Transverse colon (tissue), 4 donors: ENCODE measurements at places on chromosomes 4 and X.

DNA sequence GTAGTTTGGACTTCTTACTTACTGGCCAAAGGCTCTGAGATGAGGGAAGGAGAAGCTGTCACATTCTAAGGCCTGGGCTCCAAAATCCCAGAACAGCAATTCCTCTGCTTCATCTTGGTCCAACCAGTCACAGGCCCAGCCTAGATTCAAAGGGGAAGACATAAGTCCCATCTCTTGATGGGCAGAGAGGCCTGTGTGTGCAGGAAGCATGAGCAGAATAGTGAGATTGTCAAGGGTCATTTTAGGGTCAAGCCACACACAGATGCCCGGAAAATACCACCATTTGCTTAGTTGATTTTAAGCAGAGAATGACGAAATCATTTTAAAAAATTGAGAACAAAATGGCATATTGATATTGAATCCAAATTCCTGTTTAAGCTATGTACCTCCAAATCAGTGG, 580.9 kb upstream of the ZFP42 start:
- H3K36me3 ChIP-seq = no peaks in the 10 kb centered on the region
- H3K27ac ChIP-seq = no peak overlapping the region
- H3K27me3 ChIP-seq = no peaks in the 10 kb centered on the region

- no peak for DNase-seq
- H3K27me3 ChIP-seq = no peaks in the 10 kb centered on the region
- no peak overlapping the region for H3K27ac ChIP-seq
- H3K4me3 ChIP-seq = no peak overlapping the region
- H3K36me3 ChIP-seq = no peaks in the 10 kb centered on the region
Observed at GRCh38 chr4:149912000-149912399, 96.4 kb upstream of the IQCM start.

DNA sequence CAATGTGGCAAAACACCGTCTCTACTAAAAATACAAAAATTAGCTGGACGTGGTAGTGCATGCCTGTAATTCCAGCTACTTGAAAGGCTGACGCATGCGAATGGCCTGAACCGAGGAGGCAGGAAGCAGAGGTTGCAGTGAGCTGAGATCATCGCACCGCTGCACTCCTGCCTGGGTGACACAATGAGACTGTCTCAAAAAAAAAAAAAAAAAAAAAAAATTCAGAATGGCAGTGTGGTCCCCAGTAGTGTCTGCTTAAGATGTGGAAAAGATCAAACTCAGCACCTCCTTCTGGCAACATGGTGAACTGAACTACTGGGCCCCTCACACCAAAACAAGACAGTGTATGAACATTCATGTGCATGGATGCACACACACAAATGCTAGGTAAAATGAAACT, 32.2 kb downstream of the SMS start:
- no peaks in the 10 kb centered on the region for H3K36me3 ChIP-seq
- H3K27me3 ChIP-seq = no peaks in the 10 kb centered on the region
- DNase-seq = no peak

GRCh38 chr4:2643555-2643954, 107.1 kb downstream of the FAM193A start:
- no peak for DNase-seq
- H3K27me3 ChIP-seq = no peaks in the 10 kb centered on the region
- no peak overlapping the region for H3K27ac ChIP-seq

- no peak overlapping the region for H3K4me3 ChIP-seq
- H3K4me1 ChIP-seq = peaks cover 29% of the 10 kb centered on the region
- H3K27me3 ChIP-seq = no peaks in the 10 kb centered on the region
- no peak overlapping the region for H3K27ac ChIP-seq
- DNase-seq = no peak
- no peaks in the 10 kb centered on the region for H3K36me3 ChIP-seq
Observed at GRCh38 chr4:75018811-75019479, 86.0 kb downstream of the PARM1 start.

- H3K27me3 ChIP-seq = no peaks in the 10 kb centered on the region
- H3K27ac ChIP-seq = no peak overlapping the region
- no peaks in the 10 kb centered on the region for H3K36me3 ChIP-seq
- DNase-seq = no peak
- H3K4me1 ChIP-seq = no peaks in the 10 kb centered on the region
Observed at GRCh38 chr4:177546745-177547144, 104.5 kb upstream of the AGA start.

GRCh38 chrX:70174754-70175153, 2.5 kb upstream of the DGAT2L6 start:
- no peaks in the 10 kb centered on the region for H3K36me3 ChIP-seq
- H3K27ac ChIP-seq = no peak overlapping the region
- no peak overlapping the region for H3K4me3 ChIP-seq
- no peaks in the 10 kb centered on the region for H3K4me1 ChIP-seq
- no peak for DNase-seq
- H3K27me3 ChIP-seq = no peaks in the 10 kb centered on the region

DNA sequence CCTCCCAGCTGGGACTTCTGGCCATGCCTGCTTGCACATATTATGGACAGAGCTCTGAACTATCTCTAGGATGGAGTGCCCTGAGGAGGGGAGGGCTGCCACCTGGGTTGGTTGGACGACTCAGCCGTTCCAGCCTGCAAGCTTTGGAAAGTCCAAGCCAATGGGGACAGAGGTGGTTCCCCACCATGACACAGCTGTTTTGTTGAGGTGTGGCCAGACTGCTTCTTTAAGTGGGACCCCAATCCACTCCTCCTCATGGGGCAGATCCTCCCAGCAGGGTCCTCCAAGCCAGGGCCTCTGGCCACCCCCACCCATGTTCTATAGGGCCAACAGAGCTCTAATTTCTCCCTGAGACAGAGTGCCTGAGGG, 22.7 kb downstream of the F8A3 start:
- H3K36me3 ChIP-seq = no peaks in the 10 kb centered on the region
- no peak for DNase-seq
- H3K4me3 ChIP-seq = no peak overlapping the region
- no peaks in the 10 kb centered on the region for H3K27me3 ChIP-seq

DNA sequence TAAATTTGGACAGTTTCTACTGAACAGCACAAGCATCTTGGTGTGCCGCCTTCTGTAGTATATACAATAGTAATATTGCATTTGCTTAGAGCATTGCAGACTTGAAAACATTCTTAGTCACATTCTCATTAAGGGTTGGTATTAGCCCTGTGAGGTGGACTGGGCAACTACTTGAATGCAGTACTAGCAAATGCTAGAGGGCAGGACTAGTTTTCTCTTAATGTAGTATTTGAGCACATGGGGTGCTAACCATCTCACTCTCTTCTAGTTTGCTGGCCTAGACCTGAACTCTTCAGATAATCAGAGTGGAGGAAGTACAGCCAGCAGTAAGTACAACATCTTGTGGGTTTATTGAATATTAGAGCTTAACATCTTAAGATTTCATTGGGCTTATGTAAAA, 3.2 kb downstream of the DDX3X start:
- peaks cover 4% of the 10 kb centered on the region for H3K36me3 ChIP-seq
- peak overlapping the region; percentile 26 for H3K27ac ChIP-seq
- H3K4me3 ChIP-seq = no peak overlapping the region

GRCh38 chr4:47500776-47501175, 15.7 kb downstream of the ATP10D start:
- H3K27ac ChIP-seq = no peak overlapping the region
- no peak overlapping the region for H3K4me3 ChIP-seq
- DNase-seq = no peak
- H3K36me3 ChIP-seq = no peaks in the 10 kb centered on the region

- H3K36me3 ChIP-seq = no peaks in the 10 kb centered on the region
- H3K27ac ChIP-seq = no peak overlapping the region
- H3K27me3 ChIP-seq = no peaks in the 10 kb centered on the region
- H3K4me1 ChIP-seq = no peaks in the 10 kb centered on the region
Observed at GRCh38 chrX:44651358-44651757, 108.7 kb upstream of the FUNDC1 start.

- H3K4me3 ChIP-seq = no peak overlapping the region
- H3K27ac ChIP-seq = no peak overlapping the region
- H3K4me1 ChIP-seq = no peaks in the 10 kb centered on the region
- no peaks in the 10 kb centered on the region for H3K36me3 ChIP-seq
- H3K27me3 ChIP-seq = no peaks in the 10 kb centered on the region
Observed at GRCh38 chr4:162201673-162202072, 37.9 kb upstream of the FSTL5 start.

GRCh38 chr4:8699063-8699385, 106.5 kb downstream of the CPZ start:
- H3K4me3 ChIP-seq = no peak overlapping the region
- H3K4me1 ChIP-seq = no peaks in the 10 kb centered on the region
- no peaks in the 10 kb centered on the region for H3K36me3 ChIP-seq
- H3K27me3 ChIP-seq = no peaks in the 10 kb centered on the region

DNA sequence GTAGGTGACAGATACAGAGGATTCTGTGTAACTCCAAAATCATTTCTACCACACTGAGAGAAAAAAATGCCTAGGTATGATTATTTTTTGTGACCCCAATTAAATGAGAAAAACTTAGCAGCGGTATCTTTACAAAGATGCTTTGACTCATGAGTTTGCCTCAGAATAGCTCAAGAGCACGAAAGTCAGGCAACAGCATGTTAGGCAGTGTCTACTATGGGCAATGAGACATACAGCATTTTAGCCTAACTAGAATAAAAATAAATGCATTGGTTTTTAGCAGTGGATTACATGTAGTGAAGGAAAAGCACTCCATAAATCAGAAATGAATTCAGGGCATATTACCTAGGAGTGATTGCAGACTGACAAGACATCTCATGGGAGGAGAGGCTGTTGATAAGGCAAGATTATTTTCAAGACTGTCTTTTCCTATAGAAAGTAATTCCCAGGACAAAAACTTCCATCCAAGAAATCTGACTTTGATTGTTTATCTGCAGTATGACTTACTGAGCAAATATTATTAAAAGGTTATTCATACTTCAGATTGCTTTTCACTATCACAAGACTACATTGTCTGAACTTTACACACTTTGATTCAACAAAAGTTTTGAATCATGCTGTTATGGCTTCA, 3.6 kb downstream of the ANXA10 start:
- no peaks in the 10 kb centered on the region for H3K36me3 ChIP-seq

- peaks cover 25% of the 10 kb centered on the region for H3K4me1 ChIP-seq
- peak; percentile 28 for DNase-seq
- H3K36me3 ChIP-seq = no peaks in the 10 kb centered on the region
- no peaks in the 10 kb centered on the region for H3K27me3 ChIP-seq
- H3K4me3 ChIP-seq = no peak overlapping the region
Observed at GRCh38 chr4:142567620-142568451, 278.3 kb downstream of the INPP4B start.

- no peak for DNase-seq
- H3K4me3 ChIP-seq = peak overlapping the region; percentile 50
- H3K27me3 ChIP-seq = no peaks in the 10 kb centered on the region
- no peaks in the 10 kb centered on the region for H3K36me3 ChIP-seq
- peaks cover 26% of the 10 kb centered on the region for H3K4me1 ChIP-seq
Observed at GRCh38 chr4:40515037-40515397, 114.6 kb downstream of the RBM47 start.

GRCh38 chr4:81508411-81509185, 36.9 kb upstream of the RASGEF1B start:
- no peaks in the 10 kb centered on the region for H3K4me1 ChIP-seq
- no peak overlapping the region for H3K4me3 ChIP-seq
- DNase-seq = no peak
- H3K36me3 ChIP-seq = no peaks in the 10 kb centered on the region
- H3K27ac ChIP-seq = no peak overlapping the region
- H3K27me3 ChIP-seq = no peaks in the 10 kb centered on the region

DNA sequence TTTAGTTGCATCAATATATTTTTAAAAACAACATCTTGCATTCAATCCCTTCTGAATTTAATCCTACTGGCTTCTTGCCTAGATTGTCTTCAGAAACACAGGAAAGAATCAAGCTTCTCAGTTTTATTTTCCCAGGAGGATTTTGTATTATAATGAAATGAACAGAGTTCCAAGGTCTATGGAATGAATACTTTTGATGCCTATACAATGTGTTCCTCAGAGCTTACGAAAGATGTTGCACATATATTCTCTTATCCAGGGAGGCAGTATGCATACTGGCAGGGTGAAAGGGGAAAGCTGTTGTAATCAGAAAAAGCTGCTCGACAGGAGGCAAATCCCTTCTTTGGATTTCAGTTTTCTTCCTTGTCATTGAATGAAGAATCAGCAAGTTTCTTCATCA, 8.8 kb downstream of the TMPRSS11D start:
- H3K36me3 ChIP-seq = no peaks in the 10 kb centered on the region
- no peak overlapping the region for H3K4me3 ChIP-seq
- no peaks in the 10 kb centered on the region for H3K27me3 ChIP-seq
- no peak for DNase-seq
- no peak overlapping the region for H3K27ac ChIP-seq

- H3K4me1 ChIP-seq = no peaks in the 10 kb centered on the region
- no peak for DNase-seq
- no peaks in the 10 kb centered on the region for H3K27me3 ChIP-seq
- H3K27ac ChIP-seq = no peak overlapping the region
Observed at GRCh38 chr4:17058916-17059741, 160.7 kb upstream of the LDB2 start.

- H3K27me3 ChIP-seq = no peaks in the 10 kb centered on the region
- peaks cover 9% of the 10 kb centered on the region for H3K4me1 ChIP-seq
- peak overlapping the region; percentile 54 for H3K27ac ChIP-seq
Observed at GRCh38 chr4:30866346-30866745, 146.2 kb downstream of the PCDH7 start.

- DNase-seq = no peak
- peaks cover 5% of the 10 kb centered on the region for H3K4me1 ChIP-seq
- H3K27me3 ChIP-seq = no peaks in the 10 kb centered on the region
- no peaks in the 10 kb centered on the region for H3K36me3 ChIP-seq
- no peak overlapping the region for H3K27ac ChIP-seq
- H3K4me3 ChIP-seq = no peak overlapping the region
Observed at GRCh38 chr4:99654361-99654761, 3.3 kb downstream of the C4orf54 start.

DNA sequence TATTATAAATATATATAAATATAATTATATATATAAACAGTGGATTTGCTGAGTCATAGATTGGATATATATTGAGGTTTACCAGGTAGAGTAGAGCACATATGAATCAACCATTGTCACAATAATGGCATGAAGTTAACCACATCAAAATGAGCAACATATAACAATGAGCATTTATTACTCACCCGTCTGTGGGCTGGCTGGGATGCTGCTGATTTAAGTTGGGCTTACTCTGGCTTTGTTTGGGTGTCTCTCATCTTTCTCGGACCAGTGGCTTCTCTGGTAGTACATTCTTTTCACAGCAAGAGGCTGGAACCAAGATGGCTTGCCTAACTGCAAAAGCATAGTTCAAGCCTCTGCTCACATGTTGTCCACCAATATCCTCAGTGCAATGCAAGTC, 111.7 kb upstream of the TAPT1 start:
- no peak for DNase-seq
- H3K4me3 ChIP-seq = no peak overlapping the region
- no peaks in the 10 kb centered on the region for H3K27me3 ChIP-seq
- no peaks in the 10 kb centered on the region for H3K4me1 ChIP-seq
- H3K27ac ChIP-seq = no peak overlapping the region

DNA sequence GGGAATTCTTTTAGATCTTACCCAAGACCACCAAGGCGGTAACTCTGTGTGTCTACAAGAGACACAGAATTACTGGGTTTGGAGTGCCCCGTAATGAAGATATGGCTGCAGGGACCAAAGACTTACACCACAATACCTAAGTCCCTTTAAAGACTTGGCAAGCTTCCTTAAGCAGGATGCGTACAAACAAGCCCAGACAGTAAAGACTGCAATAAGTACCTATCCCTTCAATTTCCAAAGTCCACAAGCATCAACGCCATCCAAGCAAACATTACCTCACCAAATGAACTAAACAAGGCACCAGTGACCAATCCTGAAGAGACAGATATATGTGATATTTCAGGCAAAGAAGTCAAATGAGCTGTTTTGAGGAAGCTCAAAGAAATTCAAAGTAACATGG, 42.3 kb upstream of the RNF128 start:
- no peak for DNase-seq
- H3K27me3 ChIP-seq = no peaks in the 10 kb centered on the region
- no peak overlapping the region for H3K4me3 ChIP-seq
- no peaks in the 10 kb centered on the region for H3K4me1 ChIP-seq
- no peak overlapping the region for H3K27ac ChIP-seq
- no peaks in the 10 kb centered on the region for H3K36me3 ChIP-seq
